ENCODE measurements at places on chromosomes 6 and 20. TPM values are rescaled to one million over a fixed set of nuclear protein-coding genes. Genes with fewer than 3 reads are reported as not detected.

Gene MYB
- 4.8 TPM for total RNA-seq

Gene PRPH2
- total RNA-seq, result 11.5 TPM

Gene RAD21L1
- not detected for total RNA-seq

Gene ENTPD6
- 64.1 TPM for total RNA-seq

Gene MUCL3
- not detected for total RNA-seq

Gene PTK7
- total RNA-seq, result 34.8 TPM
